Ovary (tissue), 10 donors: ENCODE measurements at places on chromosomes 12 and 14.

DNA sequence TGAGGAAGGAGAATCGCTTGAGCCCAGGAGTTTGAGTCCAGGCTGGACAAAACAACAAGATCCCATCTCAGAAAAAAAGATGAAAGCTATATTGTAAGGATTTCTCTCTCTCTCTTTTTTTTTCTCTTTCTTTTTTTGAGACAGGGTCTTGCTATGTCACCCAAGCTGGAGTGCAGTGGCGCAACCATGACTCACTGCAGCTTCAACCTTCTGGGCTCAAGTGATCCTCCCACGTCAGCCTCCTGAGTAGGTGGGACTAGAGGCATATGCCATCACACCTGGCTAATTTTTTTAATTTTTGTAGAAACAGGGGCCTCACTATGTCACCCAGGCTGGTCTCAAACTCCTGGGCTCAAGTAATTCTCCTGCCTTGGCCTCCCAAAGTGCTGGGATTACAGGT lies 5.8 kb upstream of the MRPL42 start:
- no peak for DNase-seq

- no peak for DNase-seq
These were observed 4.6 kb downstream of the NCOR2 start for GRCh38 chr12:124562796-124563181.

DNA sequence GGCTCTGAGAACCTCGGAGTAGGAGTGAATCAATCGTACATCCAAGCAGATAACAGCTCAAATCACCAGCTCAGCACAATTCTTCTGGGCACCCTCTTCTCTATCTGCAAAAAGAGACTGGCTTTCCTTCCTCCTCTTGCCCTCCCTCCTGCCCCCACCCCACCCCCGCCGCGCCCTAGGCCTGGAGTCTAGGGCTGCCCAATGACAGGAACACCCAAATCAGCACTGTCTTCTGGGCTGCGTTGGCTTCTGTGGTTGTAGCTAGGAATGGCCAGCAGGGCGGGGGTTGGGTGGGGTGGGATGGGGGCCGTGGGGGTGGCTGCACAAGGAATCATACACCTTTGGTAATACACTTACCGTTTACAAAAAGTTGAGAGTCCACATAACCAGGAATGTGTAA lies 28.0 kb upstream of the TMCC3 start:
- no peak for DNase-seq

- DNase-seq = no peak
These were observed 200.7 kb upstream of the FOXN3 start for GRCh38 chr14:89617481-89618329.

- DNase-seq = no peak
These were observed 81.4 kb downstream of the RERGL start for GRCh38 chr12:18008642-18009041.

- DNase-seq = no peak
These were observed 3.4 kb downstream of the CIROP start for GRCh38 chr14:23101213-23101970.

GRCh38 chr12:70449074-70449752 lies 83.1 kb downstream of the KCNMB4 start:
- no peak for DNase-seq

DNA sequence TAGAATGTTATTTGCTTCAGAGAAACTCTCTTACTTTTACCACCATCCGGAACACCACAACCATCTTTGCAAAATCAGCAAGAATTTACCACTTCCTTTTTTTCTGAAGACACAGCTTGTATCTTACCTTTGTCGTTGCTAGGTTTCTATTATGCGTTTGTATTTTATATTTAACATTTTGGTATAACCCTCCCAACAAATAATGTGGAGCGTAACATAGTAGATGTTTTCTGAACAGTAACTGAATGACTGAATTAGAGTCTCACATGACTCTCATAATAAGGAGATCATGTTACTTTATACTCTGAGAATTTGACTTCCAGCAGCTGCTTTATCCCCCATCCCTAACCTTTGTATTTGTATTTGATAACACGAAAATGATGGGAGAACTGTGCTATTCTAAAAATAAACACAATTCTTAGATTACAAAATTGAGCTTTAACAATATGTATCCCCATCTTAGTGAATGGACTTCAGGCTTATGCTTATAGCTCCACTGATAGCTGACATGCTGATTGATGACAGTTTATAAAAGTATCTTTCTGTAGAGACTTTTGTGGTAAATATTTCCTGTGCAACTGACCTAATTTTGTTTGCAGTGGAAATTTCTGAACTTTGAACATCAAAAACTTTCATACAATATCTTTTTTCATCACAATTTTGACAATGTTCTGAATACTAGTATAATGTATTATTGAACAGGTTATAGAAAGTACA lies 7.9 kb upstream of the KLRB1 start:
- DNase-seq = no peak
